NCI-H187 treated with DMSO at 0.1 percent for 48 hours (cell line): ENCODE measurements at places on chromosomes 2 and 18.

DNA sequence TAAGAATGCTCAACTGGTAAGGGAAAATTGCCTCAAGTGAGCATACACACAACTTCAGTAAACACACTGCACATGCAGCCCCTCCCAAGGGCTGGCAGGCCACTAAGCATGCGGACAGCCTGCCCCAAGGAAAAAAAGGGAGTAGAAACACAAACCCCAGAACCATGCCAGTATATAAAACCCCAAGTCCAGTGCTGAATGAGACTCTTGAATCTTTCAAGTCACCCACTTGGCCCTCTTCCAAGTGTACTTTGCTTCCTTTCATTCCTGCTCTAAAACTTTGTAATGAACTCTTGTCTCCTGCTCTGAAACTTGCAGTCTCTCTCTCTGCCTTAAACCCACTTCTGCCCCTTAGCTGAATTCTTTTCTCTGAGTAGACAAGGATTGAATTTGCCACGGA is 736.4 kb downstream of the RNF144A start:
- no peak for DNase-seq

- no peak for DNase-seq
Measured at GRCh38 chr2:66684289-66684688, 249.4 kb downstream of the MEIS1 start.

DNA sequence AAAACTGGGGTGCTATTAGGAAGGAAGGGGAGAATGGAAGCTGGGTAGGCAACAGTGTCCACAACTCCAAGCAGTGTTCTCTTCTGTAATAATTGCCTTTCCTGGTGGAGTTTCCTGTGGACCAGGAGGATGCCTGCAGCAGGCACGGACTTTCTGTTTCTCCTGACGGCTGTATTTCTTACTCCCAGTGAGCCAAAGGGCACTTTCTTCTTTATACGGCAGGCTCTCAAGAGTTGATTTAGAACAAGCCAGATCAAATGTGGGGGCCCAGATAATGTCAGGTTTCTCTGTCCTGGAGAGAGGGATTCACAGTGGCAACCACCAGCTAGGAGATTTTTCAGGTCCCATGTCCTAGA is 13.0 kb upstream of the PROC start:
- DNase-seq: no peak

DNA sequence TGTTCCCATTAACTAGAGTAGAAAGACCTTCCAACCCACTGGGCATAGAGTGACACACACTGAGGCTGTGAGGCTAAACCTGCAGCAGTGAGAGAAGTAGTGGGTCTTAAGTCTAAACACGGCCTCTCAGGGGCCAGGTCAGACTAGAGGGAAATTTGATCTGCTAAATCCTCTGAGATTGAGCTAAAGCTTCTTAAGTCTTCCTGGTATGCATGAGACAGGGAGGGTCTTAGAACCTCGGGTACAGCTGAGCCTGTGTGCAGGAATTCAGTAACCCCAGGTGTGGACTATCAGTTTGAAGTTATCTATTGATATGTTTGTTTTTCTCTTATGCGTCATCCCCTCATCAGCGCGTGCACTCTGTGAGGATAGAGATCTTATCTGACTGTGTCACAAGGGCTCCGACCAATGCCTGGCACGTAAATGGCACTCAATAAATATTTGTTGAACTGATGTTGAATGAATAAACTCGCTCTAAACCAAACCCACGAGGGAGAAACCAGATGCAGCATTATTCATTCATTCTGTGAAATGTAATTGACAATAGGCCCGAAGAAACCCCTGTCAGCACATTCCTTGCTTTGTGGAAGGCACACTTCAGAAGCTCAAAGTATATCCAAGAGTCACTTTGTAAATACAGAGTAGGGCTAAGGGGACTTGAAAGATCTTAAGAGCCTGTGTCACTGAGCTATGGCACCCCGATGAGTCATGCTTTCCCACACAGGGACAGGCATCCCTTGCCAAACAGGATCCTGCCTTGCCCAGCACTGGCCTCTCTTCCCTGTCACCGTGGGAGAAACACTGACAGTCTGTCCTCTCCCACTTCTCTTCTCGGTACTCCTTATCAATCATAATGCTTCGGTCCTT is 21.7 kb upstream of the RAB10 start:
- DNase-seq: no peak

- DNase-seq: no peak
Measured at GRCh38 chr2:184049566-184049965, 548.8 kb upstream of the ZNF804A start.

DNA sequence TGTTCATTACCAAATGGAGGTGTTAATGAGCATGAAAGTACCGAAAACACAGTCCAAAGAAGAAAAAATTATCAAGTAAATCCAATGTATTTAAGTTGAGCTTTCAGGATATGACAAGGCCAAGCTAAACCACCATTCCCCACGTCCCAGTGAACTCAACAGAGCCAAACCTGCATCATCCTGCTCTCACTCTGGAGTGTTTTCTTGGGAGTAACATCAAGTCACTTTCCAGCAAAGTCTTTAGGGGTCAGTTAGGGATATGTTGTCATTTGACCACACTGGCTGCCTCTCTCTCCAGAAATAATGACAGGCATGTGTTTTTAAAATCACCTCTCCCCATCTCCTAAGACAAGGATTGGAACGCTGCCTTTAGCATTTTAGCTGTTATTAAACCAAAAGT is 140.5 kb downstream of the SRBD1 start:
- no peak for DNase-seq

DNA sequence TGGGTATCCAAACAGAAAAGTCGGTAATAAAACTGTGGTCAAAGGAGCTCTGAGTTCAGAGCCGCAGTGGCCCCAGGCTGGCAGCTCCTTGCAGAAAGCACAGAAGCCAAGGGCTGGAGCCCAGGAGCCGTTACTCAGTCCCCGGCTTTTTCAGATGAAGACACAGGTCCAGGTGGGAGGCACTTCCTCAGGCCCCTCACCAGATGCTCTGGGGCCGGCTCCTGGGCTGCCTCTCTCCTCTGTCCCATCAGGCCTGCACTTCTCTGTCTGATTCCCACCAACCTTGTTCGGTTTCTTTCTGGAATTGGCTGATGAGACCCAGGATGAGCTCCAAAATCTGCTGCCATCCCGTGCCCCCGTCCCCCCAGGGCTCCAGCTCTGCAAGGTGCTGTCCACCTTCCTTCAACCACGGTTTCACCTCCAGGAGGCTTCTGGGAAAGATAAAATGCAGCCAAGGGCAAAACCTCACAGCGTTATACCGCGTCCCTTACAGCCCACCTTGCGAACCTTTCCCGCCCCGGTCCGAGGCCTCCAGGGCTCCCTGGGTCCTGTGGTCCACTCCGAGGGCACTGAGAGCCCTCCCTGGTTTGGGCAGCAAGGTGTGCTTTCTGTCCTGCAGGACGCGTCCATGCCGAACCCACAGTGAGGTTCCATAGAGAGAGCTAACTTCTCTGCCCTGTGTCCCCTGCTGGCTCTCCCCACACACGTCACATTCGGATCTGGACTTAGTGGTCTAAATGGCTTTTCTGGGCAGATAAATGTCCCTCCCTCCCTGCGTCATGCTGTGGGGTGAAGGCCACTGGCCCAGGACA is 102.9 kb downstream of the TPO start:
- no peak for DNase-seq

- DNase-seq: no peak
Measured at GRCh38 chr2:71824436-71824835, 323.2 kb downstream of the CYP26B1 start.

DNA sequence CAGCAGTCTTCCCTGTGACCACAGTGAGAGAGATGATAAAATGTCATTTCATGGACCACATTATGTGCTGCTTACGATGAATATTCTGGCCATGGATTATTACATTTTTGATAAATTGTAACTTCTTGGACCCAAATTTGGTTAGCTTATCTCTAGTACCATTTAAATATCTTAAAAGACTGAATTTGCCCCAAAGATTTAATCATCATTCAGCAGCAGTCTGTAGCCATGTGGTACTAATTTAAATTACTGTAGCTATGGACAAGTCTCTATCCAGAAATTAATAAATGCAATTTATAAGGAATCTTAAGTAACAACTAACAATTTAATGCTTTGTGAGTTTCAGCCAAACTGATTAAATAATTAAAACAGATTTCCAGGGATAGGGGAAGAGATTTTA is 644.9 kb upstream of the FANCL start:
- no peak for DNase-seq

DNA sequence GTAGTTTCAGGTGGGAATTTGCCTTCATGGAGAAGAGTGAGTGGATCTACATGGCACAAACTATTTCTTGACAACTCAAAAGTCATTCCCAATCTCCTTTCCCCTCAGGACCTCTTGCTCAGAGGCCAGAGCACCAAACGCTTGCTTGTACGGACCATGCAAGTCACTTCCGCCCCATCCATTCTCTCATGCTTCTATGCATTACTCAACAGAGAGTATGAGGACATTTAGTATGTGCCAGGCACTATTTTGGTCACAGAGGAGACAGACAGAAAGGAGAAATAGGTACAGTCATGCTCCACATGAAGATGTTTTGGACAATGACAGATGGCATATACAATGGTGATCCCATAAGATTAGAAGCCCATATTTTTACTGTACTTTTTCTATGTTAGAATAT is 117.5 kb downstream of the ACTR3 start:
- DNase-seq: no peak

GRCh38 chr2:28430377-28430765 is 37.7 kb downstream of the FOSL2 start:
- DNase-seq: no peak

GRCh38 chr18:14074187-14074586 is 58.0 kb downstream of the ZNF519 start:
- DNase-seq: no peak

GRCh38 chr2:49248506-49248905 is 94.2 kb upstream of the FSHR start:
- DNase-seq: no peak

DNA sequence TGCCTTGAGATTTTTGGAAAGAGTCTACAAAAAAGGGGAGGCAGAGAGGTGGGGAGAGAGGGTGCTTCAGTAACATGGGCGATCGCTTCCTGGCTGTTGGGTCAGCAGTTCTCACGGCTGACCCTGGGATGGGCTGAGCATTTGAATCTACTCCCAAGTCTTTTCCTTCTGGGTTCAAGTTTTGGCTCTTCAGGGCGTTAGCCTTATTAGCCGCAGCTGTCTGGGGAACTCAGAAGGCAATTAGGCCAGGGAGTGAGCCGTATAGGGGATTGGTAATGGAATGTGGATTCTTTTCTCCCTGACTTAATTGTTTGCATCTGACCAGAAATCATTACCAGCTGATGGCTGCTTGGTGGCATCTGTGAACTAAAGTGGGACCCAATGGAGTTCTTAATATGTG is 250.5 kb upstream of the SKOR2 start:
- DNase-seq: no peak

GRCh38 chr18:6413579-6414117 is 1.1 kb downstream of the L3MBTL4 start:
- DNase-seq: no peak

DNA sequence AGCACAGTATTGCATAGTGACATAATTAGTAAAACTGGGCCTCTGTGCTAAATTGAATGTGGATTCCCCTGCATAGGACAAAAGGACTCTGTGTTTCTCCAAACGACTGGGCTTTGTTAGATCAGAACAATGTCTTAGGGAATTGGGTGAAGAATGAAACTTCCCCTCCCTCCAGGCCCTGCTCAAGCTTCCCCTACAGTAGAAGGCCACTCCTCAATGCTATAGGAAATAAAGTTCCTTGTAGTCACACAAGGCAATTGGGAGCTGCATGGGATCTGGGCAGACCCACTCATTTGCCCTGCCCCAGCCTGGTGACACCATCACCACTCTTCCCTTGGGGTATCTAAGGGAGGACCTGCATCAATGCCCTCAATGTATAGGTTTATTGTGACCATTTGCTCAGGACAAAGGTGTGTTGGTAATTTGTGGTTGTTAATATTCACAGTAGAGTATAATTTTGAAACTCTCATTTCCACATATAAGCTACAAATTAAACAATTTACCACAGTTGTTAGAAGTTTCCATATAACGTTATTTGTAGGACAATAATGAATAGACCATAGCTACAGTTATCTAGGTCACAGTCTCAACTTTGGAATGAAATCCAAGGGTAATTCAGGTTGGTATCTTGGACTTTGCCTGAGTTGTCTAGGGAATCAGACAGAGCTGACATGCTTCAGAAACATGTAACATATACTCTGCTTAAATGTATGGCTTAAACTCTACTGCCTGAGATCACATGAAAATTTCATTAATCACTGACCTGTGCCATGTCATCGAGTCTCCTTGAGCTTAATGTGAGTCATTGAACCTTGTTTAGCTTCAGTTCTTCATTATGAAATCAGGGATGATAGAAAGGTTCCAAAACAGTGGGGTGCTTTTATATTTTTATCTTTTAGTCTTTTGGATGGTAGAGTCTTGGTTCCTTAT is 64.8 kb upstream of the DARS1 start:
- DNase-seq: no peak

- no peak for DNase-seq
Measured at GRCh38 chr18:62839874-62840713, 124.8 kb downstream of the PHLPP1 start.

DNA sequence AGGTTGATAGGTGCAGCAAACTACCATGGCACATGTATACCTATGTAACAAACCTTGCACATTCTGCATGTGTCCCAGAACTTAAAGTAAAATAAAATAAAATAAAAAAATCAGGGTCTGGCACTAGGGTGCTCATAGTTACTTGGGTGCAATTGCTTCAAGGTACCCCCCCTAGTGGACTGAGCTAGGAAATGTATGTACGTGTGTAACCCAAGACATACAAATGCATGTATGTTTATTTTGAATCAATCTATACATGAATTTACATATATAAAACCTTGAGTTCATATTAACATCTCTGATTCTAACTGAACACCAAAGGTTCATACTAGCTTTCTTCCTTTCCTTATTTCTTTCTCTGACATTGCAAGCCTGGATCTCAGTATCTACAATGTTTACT is 51.5 kb downstream of the USP37 start:
- DNase-seq: no peak

DNA sequence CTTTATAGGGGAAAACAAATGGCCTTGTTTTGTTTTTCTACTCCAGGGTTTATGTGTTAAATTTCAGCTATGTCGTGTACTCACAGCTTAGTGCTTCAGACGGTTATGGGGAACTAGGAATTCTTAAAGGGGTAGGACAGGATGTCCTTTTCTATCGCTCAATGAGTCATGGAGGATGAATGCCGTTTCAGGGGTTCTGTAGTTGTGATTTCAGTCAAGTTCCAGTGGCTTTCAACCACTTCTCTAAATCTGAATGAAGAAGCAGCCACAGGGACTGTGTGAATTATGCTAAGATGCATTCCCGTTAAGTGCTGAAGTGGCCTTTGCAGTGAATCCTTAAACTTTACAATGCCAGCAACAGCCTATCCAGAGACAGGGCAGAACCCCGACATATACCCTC is 1231.7 kb upstream of the ZEB2 start:
- no peak for DNase-seq

- DNase-seq: no peak
Measured at GRCh38 chr2:144931480-144931879, 411.6 kb upstream of the ZEB2 start.
